Stimulated activated CD4-positive, alpha-beta T cell treated with anti-CD3 and anti-CD28 coated beads, Interleukin-4, amount 100 ng/mL, for 24 hours (primary cell): ENCODE measurements at places on chromosomes 5 and 9.

DNA sequence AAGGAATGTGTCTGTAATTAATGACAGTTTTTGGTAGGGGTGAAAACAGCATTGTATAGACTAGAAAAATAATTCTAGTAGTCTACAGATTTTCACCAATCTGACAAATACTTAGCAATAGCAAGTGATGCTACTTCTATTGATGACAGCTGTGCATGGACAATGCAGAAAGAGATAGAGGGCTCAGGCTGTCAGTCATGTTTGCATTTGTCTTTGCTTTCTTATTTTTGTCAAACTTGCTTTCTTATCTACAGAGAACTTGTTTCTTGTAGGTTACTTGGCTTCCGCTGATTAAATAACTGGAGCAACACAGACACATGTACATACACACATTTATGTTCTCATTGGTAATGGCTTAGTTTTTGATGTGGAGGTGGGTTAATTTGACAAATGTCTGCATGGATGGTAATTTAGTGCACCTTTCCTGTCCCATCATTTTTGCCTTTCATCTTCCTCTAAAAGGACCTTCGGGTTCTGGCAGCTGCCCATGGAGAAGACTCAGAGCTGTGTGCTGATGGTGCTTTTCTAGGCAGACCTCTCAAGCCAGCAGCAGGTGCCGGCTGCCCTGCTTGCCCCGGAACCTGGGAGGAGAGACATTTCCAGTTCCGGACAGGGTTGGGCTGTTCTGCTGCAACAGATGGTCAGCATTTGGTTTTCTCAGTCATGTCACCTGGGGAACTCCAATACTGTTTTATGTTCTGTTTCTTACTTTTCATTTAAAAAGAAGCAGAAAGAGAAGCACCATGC is 28.8 kb downstream of the CAMK4 start:
- DNase-seq: no peak

DNA sequence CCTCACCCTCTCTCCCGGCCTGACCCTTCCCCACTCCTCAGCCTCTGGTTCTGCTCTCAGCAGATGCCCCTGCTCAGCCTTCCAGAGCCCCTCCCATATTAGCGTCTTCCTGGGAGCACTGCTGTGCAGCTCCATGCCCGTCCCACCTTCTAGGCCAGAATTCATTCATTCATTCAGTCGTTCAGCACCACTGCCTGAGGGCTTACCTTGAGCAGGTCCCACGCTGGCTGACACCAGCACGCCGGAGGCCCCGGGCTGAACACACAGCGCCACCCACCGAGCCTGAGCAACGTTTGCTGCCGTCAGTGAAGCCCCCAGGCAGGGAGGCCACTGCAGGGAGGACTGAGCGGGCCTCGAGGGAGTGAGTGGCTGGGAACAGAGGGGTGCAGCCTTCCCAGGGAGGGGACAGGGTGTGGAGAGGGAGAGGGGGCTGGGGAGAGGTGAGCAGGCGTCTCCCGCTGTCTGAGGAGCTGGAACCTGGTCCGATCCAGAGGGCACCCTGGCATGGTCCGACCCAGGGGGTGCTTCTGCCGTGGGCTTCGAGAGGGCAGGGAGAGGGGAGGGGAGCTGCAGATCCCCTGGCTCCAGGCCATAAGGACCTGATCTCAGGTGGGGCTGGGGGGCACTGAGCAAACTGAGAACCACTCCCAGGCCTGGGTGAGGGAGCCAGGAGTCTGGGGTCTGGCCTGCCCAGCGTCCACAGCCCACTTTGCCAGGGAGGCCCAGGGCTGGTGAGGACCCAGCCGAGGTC is 98.8 kb upstream of the RAPGEF1 start:
- no peak for DNase-seq

GRCh38 chr5:62578540-62578939 is at the start of gene LRRC70:
Gene LRRC70 (plus strand): TSS chr5:62578819. CDS start chr5:62579439, 620 bp downstream.
- DNase-seq: no peak

DNA sequence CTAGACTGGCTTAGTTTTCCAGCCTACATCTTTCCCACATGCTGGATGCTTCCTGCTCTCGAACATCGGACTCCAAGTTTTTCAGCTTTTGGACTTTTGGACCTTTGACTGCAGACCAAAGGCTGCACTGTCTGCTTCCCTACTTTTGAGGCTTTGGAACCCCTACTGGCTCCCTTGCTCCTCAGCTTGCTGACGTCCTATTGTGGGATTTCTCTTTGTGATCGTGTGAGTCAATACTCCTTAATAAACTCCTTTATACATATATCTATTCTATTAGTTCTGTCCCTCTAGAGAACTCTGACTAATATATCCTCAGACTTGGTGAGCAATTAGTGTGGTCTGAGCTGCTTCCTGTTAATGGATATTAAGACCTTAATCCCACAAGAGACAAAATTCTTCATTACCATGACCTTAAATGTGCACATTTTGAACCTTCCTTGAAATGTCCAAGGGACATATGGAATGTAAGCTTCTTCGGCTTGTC is 752.9 kb downstream of the CDH18 start:
- DNase-seq: no peak

GRCh38 chr5:76788362-76788761 is 30.5 kb upstream of the F2RL1 start:
- no peak for DNase-seq

- no peak for DNase-seq
These were observed 50.5 kb downstream of the GADD45G start for GRCh38 chr9:89655056-89655989.

DNA sequence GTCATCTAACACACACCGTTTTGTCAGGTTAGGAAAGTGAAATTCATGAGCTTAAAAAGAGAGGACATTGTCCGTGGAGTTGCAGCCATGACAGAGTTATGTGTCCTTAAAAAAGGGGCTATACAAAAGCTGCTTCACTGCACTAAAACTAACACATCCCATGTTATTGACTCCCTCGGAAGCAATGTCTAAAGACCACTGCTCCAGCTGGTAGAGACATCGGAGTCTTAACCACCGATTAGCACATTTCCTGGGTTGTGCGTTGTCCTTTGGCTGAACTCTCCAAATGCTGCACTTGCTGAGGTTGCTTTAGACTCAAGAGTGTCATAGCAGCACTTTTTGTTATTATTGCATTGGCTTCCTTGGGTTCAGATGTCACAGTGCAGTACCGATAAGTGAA is 128.3 kb upstream of the C9orf72 start:
- no peak for DNase-seq

DNA sequence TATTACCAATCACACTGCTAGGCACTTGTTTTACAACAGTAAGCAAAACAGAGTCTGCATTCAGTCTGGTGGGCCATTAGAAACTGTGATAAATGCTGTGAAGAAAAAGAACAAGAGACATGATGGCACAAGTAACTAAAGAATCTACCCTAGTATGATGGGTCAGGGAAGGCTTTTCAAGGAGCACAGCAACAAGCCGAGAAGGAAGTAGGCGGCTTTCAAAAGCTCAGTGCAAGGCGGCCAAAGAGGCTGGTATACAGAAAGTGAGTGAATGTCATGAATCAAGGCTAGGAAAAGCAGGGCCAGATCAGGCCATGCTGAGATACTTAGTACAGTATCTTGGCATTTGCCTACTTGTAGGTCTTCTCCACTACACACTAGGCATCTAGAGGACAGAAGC is 76.4 kb downstream of the ECPAS start:
- no peak for DNase-seq
